ENCODE measurements at places on chromosomes 12 and 14. TPM values are rescaled to one million over a fixed set of nuclear protein-coding genes. Genes with fewer than 3 reads are reported as not detected.

DNA sequence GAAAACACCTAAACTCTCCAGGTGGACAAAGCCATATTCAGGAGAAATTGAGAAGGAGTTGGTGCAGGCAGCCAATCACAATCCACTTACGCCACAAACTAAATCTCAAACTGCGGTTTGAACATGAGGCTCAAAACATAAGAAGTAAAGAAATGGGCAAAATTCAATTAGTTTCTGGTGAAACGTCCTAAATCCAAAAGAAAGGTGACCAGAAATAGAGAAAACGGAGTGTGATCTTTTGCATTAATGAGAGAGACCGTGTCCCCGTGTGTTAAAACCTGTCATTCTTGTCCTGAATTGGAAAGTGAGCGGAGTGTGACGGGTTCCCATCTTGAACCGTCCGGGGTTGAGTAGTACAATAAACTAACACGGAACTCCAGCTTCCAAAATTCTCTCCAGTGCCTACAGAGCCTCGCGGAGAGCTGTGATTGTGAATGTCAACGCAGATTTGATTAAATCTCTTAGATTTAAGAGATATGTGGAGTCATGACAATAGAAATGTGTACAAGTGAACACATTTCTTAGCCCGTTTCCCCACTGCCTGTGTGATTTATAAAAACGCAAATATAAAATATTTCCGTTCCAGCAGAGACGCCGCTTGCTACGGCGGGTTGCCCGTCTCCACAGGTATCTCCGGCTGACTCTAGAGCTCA, 595 bp upstream of the METAP2 start:
- H3K4me1 ChIP-seq, result peaks cover 26% of the 10 kb centered on the region
- DNase-seq, result peak; percentile 60
- H3K36me3 ChIP-seq, result peaks cover 22% of the 10 kb centered on the region

GRCh38 chr12:108625228-108625627, 8.5 kb downstream of the SELPLG start:
- no peaks in the 10 kb centered on the region for H3K27me3 ChIP-seq
- no peak for DNase-seq
- peaks cover 16% of the 10 kb centered on the region for H3K4me1 ChIP-seq
- H3K36me3 ChIP-seq, result no peaks in the 10 kb centered on the region
- H3K27ac ChIP-seq, result no peak overlapping the region

DNA sequence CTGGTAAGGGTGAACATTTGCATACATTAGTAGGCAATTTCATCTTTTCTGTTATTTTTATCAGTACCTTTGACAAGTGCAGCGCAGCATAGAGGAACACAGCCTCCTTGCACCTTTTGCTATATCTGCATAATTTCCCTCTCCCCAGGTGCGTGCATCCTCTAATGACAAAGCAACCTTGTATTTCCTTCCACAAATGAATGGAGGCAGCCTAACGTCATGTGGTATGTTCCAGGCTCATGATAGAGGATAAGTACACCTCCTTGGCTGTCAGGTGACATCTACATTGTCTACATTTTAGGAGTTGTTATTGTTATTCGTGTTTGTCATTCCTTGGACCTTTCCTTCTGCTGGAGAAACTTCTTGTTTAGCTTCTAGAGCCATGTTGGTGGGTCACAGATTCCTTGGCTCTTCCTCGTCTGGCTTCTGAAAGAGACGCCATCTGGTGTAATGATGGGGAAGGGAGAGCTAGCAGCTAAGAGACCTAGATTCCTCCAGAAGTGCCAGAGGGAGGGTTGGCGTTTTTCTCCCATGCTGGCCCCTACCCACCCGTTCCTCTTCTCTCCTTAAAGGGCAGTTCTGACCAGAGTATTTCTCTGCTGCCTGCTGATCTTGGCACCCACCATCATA, 37.0 kb downstream of the EVL start:
- H3K4me3 ChIP-seq, result no peak overlapping the region
- peak overlapping the region; percentile 56 for H3K27ac ChIP-seq
- no peaks in the 10 kb centered on the region for H3K36me3 ChIP-seq
- no peaks in the 10 kb centered on the region for H3K27me3 ChIP-seq

- H3K4me1 ChIP-seq, result peaks cover 5% of the 10 kb centered on the region
- no peak overlapping the region for H3K4me3 ChIP-seq
- peak; percentile 89 for DNase-seq
- H3K27ac ChIP-seq, result no peak overlapping the region
- H3K36me3 ChIP-seq, result no peaks in the 10 kb centered on the region
- no peaks in the 10 kb centered on the region for H3K27me3 ChIP-seq
These were observed 16.8 kb downstream of the MMP14 start for GRCh38 chr14:22852940-22853767.

- no peak overlapping the region for H3K27ac ChIP-seq
- H3K4me1 ChIP-seq, result peaks cover 7% of the 10 kb centered on the region
- no peaks in the 10 kb centered on the region for H3K36me3 ChIP-seq
- H3K27me3 ChIP-seq, result no peaks in the 10 kb centered on the region
These were observed 1.7 kb upstream of the SLC38A2 start for GRCh38 chr12:46374310-46374709.

DNA sequence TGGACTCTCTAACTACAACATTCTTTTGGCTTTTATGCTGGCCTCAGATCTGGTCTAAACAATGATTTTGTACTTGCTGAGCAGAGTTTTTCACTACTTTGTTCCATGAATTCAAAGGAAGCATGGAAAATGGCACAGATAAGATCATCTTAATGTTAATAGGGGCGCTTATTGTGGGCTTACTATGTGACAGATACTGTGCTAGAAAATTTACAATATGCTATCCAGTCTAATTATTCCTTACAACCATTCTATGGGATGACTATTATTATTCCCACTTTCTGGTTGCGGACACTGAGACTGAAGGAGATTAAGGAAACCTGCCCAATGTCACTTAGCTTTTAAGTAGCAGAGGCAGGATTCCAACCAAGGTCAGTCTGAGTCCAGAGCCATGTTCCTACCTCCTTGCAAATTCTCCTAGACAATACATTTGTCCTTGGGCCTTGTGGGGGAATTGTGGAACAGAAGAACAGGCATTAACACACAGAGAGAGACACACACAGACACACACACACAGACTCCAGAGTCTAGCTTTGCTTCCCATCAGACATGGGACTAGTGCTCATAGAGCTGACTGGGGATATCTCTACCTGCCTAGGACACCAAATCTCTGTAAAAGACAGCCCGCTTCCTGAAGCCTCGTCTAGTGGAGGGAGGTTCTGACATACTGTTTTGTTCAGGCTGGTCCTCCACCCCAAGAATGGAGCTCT, 107.7 kb downstream of the SLC38A1 start:
- no peaks in the 10 kb centered on the region for H3K36me3 ChIP-seq
- H3K4me3 ChIP-seq, result no peak overlapping the region
- no peak for DNase-seq
- no peak overlapping the region for H3K27ac ChIP-seq

Gene DICER1
- polyA plus RNA-seq, result 22.8 TPM

Gene RD3L
- not detected for polyA plus RNA-seq

Gene CCDC38
- 0.44 TPM for polyA plus RNA-seq
